ENCODE measurements at places on chromosomes 3 and 15.

GRCh38 chr15:92244703-92245102 is 149.0 kb upstream of the ST8SIA2 start:
- DNase-seq = no peak

- peak; percentile 77 for DNase-seq
Measured at GRCh38 chr3:8990266-8991215, 27.3 kb upstream of the RAD18 start.

- no peak for DNase-seq
Measured at GRCh38 chr3:53102601-53103147, 27.6 kb downstream of the RFT1 start.

GRCh38 chr15:86855307-86856291 is 775.9 kb downstream of the AGBL1 start:
- DNase-seq = no peak

GRCh38 chr3:71978150-71978721 is 193.3 kb upstream of the PROK2 start:
- DNase-seq = no peak

DNA sequence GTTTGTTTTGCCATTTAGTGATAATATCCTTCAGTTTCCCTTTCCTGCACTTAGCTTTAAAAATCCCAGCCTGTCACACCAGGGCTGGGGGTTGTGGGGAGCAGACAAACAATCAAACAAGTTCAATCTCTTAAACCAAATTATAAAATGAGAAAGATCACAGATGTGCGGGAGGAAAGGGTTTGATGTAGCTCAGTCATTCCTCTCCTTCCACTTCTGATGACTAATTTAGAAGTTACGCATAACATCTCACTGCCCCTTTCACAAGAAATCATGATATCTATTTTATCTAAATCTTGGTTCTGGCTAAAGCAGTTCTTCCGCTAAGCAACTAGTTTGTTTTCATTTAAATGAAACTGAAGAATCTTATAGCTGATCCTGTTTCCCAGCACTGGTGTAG is 34.1 kb upstream of the ATG7 start:
- peak; percentile 87 for DNase-seq

DNA sequence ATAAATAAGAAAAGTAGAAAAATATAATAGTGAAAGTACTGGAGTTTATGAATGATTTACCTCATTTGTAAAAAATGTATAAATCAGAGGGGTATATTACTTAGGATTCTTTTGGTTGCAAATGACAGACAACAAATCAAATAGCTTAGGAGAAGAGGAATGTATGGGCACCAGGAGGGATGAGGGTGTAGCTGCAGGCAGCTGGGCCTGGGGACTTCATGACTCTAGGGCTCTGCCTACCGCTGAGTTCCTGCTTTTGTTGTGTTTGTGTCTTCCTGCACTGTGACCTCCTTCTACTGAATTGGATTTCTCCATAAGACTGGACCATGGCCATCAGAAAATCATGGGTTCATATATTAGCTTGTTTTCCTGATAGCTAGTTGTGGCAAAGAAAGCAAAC is 27.9 kb upstream of the PDE8A start:
- no peak for DNase-seq

GRCh38 chr15:66095871-66096687 is 157.5 kb downstream of the MEGF11 start:
- DNase-seq = no peak

DNA sequence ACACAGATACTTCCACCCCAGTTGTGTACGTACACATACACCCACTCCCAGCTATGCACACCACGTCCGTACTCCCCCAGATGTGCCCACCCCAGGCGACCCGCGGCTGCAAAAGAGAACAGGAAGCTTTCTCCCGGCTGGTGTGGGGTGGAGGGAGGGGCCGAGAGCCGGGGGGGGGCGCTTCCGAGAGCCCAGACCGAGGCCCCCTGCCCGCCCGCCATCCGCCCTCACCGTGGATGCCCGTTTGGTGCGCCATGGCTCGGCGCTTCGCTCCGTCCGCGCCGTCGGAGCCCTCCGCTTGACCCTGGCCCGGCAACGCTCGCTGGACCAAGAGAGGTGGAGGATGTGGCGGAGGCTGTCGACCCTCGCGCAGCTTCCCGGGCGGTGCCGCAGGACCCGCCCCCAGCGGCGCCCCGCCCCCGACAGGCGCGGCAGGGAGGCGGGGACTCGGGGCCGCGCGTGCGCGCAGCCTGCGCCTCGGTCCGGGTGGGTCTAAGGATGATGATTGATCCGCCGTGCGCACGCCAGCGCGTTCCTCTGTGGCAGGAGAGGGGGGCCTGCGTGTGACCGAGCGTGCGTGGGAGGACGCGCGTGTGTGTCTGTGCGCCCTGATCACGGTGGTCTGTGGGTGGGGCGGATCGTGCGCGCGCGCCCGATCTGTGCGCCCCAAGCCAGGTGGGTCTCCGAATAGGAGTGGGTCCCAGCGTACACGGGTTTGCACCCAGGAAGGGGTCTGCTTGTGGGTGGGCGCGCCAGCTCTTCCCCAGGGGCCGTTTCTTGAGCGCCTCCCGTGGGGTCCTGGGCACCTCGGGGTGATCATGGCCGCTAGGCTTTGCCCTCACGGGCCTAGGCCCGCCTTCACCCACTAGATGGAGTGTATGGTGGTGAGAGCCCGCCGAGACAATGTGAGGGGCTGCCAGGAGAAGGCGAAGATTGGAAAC is at the start of gene TWF2:
Gene TWF2 (minus strand): TSS at position 398 of the 941 bp plus-strand sequence. CDS start 142 bp downstream, at position 256.
- DNase-seq = peak; percentile 93

DNA sequence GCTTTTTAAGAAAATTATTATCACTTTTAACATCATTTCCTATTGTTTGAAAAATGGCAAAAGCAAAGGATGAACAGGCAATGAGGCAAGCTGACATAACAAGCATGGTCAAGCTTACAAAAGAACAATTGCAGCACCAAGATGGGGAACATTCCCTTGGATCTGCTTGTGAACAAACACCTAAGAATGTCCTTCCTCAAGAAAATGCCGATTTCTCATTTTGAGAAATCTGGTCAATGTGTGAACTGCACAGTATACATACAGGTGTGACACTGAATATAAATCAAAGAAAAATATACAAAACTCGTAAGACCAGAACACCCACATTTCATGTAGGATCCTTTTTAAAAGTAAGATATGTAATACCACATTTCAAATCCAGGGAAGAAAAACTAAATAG is 58.9 kb downstream of the LRRFIP2 start:
- DNase-seq = peak; percentile 54

GRCh38 chr15:64092075-64092820 is 1.4 kb downstream of the CIAO2A start:
- no peak for DNase-seq

- DNase-seq = peak; percentile 63
Measured at GRCh38 chr15:50452927-50453326, 28.7 kb downstream of the USP8 start.

GRCh38 chr15:61879219-61879618 is 181.0 kb downstream of the VPS13C start:
- DNase-seq = no peak

DNA sequence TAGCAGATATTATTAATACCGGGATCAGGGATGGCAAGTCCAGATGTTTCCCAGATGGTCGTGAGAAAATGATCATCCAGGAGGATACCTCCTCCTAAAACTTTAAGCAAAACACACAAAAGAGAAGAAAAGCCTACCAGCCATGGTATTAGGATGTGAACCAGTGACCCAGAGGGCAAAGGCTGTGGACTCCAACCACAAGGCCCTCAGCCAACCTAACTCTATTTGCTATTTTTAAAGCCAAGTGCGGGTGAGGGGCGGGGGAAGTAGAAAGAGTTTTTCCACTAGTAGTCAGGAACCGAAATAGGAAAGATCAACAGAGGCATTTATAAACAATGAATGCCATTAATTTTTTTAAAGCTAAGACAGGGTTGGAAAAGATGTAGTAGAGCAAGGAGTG is 77.4 kb downstream of the STAC start:
- no peak for DNase-seq

GRCh38 chr3:129526121-129526900 is 2.1 kb upstream of the RHO start:
- no peak for DNase-seq

DNA sequence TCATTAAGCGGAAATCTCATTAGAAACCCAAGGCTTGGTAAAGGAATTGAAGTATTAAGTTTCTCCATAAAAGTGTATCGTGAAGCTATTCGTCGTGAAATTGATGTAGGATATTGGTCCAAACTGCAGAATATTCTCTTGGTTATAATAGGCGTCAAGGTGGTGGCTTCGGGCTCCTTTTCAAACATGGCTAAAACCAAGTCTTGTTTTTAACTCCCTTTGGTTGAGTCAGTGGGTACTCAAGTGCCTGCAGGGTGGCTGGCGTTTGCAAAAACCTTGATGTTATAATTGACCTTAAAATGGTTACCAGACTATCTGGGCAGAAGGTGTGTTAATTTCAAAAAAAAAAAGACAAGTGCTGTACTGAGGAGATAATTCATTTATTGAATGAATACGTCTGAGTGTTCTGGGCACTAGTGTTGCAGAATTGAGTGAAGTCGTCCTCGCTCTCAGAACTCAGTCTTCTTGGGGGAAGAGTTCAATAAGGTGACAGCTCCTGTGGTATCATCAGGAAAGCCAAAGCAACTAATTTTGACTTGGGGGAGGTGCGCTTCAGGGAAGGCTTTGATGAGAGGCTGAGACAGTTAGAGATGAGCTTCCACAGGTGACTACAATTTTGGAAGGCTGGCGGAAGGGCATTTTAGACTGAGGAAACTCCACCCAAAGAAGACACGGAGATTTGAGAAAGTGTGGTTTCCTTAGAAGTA is 1.5 kb downstream of the UBE2Q2 start:
- DNase-seq = peak; percentile 10

GRCh38 chr3:43489930-43490329 is 131.9 kb downstream of the ANO10 start:
- peak; percentile 48 for DNase-seq

- no peak for DNase-seq
Measured at GRCh38 chr3:30760040-30760695, 134.3 kb downstream of the GADL1 start.

Measured in adipocyte (in vitro differentiated cells).